ENCODE measurements at places on chromosomes 6 and 20. TPM values are rescaled to one million over a fixed set of nuclear protein-coding genes. Genes with fewer than 3 reads are reported as not detected.

- DNase-seq = no peak
Observed at GRCh38 chr20:33979094-33979493, 14.6 kb upstream of the RALY start.

DNA sequence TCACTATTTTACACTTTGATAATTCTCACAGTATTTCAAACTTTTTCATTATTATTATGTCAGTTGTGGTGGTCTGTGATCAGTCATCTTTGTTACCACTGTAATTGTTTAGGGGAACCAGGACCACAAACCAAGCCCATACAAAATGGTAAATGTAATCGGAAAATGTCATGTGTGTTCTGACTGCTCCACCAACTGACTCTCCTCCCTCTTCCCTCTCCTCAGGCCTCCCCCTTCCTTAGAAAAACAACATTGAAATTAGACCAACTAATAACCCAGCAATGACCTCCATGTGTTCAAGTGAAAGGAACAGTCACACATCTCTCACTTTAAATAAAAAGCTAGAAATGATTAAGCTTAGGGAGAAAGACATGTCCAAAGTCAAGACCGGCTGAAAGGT lies 63.8 kb downstream of the GMDS start:
- DNase-seq = no peak

- DNase-seq = no peak
Observed at GRCh38 chr6:116108836-116109235, 8.2 kb downstream of the NT5DC1 start.

DNA sequence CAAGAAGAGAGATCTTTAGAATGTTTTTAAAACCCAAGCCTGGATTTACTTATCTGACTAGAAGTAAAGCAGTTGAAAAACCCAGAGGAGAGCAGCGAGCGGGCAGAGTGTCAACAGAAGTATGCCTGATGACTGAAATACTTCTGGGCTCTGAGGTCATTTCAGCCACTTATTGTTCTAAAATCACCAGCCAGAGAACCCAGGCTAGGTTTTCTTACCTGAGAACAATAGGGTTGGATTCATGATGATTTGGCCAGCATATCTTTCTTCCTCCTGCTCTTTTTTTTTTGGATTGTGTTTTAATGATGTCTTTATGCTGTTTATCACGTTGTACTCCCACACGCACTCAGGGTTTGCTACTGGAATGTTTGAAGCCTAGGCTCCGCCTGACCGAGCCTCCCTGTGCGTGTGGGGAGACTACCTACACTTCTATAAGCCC lies 63.0 kb upstream of the KIF25 start:
- no peak for DNase-seq

- DNase-seq = no peak
Observed at GRCh38 chr6:107561306-107561705, 71.4 kb downstream of the SOBP start.

GRCh38 chr20:52461582-52461981 lies 270.0 kb upstream of the ZFP64 start:
- DNase-seq = no peak

DNA sequence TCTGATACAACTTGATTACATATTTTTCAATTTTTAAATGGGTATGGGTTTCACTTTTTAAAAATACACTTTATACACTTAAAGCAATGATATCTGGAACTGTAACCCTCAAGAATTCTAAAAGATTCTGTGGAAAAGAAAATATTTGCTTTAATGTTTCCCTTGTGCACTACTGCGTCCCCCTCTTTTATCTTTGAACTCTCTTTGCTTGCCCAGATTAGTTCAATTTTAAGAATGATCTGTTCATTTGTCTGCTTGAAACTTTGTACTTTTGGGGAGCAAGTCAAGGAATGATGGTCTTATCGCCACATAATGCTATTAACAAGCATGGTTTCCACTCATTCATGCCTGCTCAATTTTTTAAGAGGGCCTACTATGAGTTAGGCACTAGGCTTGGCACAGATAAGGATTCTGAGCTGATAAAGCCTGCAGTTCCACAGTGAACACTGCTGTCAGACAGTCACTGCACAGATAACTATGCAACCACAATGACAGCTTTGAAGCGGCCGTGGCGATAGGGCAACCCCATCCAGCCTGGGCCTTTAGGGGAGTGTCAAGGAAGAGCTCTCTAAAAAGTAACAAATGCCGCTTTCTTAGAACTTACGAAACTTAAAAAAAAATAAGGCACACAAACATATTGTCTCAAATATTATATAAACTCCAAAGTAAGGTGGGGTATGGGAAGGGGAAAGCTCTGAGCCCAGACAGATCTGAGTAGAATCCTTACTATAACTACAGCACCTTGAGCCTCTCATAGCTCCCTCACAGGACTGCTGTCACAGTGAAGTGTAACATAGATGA lies 29.7 kb downstream of the FYN start:
- no peak for DNase-seq

DNA sequence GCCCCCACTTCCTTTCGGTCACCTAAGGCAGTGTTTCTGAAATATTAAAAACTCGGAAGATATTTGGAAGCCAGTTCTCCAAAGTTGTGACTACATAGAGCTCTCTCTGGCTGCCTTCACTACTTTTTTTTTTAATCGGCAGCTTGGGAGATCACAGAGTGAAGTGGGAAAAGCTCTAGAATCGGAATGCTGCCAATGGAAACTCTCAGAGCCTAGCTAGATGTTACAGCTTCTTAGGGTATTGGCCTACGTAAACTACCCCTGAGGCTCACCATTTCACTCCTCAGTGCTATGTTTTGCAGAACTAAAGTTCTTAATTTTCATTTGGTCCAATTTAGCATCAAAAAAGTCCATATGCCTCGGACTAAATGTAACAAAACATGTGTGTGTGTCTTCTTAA lies 14.5 kb downstream of the SERPINB1 start:
- no peak for DNase-seq

GRCh38 chr20:52852714-52853113 lies 119.4 kb upstream of the TSHZ2 start:
- no peak for DNase-seq

- DNase-seq = no peak
Observed at GRCh38 chr6:36671687-36672375, 6.7 kb upstream of the CDKN1A start.

DNA sequence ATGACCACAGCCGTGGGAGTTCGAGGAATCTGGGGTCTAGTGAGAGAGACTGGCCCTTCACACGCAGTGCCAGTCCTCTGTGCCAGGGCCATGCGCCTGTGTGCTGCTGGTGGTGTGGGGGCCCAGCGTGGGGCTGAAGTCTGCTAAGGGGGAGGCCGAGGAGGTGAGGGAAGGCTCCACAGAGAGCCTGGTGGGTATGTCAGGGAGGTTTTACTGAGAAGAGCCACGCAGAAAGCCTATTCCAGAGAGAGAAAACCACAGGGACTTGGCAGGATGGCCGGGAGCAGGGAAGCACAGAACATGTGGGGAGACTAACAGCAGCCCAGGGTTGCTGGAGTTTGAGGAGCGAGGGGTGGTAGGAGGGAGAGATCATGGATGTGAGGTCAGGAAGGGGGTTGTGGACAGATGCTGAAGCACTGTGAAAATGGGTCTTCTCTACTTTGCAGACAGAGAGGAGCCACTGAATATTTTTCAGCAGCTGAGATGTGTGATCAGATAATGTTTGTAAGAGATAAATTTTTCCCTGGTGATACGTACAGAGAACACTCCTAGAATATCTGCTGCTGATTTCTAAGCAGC lies 35.3 kb downstream of the DUSP22 start:
- DNase-seq = no peak

GRCh38 chr20:32205110-32205842 lies 2.3 kb downstream of the PLAGL2 start:
- no peak for DNase-seq

- DNase-seq = no peak
Observed at GRCh38 chr20:48733296-48733790, 94.5 kb downstream of the PREX1 start.

- DNase-seq = no peak
Observed at GRCh38 chr20:1870792-1871550, 24.2 kb upstream of the SIRPA start.

DNA sequence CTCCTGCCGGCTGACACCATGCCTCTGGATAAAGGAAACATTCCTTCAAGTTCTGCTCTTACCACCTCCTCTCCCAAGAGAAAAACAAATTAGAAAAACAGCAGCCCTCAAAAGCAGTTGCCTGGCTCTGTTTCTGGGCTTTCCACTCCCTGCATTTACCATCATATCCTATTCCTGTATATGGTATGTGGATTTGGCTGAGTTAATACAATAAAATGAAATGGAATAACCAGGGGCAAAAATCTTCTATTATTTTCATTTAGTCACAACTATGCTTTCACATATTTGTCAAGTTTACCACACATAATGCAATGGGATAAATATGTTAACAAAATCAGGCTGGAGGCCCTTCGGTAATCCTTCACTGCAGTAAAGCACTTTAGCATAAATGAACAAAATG lies 34.3 kb downstream of the COL12A1 start:
- no peak for DNase-seq

DNA sequence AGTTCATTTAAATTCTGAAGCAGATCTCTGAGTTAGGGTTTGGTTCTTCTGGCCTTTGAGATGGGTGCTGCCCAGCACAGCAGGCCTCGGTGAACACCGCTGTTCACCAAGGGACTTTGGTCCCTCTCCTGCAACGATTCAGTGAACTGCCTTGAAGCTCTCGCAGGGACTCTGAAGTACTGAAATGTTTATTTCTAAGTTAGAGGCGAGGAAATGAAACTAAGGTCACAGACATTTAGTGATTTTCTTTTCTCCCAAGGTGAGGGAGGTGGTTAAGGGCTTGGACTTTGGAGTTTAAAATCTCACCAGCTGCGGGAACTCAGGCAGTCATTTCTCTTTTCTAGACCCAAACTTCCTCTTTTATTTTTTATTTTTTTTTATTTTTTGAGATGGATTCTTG lies 26.2 kb downstream of the E2F3 start:
- DNase-seq = peak; percentile 31

- no peak for DNase-seq
Observed at GRCh38 chr6:143264986-143265764, 185.3 kb downstream of the ADAT2 start.

DNA sequence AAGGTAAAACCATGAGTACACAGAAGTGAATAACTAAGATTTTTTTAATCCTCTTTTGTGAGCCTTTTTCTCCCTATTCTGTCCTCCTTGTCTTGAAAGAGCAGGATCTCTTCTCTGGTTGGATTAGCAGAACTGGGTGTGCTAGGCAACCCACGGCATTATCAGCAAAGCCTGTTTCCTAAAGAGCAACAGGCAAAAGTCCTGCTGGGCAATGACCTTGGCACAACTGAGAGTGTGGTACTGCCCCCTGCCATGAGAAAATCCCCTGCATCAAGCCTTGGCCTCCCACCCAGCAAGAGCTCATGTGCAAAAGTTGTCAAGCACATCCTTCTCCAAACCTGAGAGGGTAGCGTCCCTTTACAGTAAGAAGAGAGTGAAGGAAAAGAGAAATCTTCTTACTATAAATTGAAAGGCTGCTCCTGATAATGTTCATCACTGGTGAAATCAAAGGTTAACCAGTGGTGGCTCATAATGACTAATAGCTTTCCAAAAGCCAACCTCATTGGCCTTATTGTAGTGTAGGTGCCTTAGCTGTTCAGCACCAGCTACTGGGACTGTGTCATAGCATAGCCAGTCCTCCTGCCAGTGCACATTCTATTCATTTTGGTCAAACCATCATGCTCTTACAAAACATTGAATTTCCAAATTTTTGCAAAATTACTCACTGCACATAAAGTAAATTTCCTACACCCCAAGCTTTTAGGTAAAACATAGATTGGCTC lies 17.1 kb downstream of the KIF6 start:
- no peak for DNase-seq

GRCh38 chr20:10998476-10998875 lies 324.7 kb upstream of the JAG1 start:
- no peak for DNase-seq

GRCh38 chr6:52020945-52021570 lies 66.4 kb downstream of the PKHD1 start:
- no peak for DNase-seq

DNA sequence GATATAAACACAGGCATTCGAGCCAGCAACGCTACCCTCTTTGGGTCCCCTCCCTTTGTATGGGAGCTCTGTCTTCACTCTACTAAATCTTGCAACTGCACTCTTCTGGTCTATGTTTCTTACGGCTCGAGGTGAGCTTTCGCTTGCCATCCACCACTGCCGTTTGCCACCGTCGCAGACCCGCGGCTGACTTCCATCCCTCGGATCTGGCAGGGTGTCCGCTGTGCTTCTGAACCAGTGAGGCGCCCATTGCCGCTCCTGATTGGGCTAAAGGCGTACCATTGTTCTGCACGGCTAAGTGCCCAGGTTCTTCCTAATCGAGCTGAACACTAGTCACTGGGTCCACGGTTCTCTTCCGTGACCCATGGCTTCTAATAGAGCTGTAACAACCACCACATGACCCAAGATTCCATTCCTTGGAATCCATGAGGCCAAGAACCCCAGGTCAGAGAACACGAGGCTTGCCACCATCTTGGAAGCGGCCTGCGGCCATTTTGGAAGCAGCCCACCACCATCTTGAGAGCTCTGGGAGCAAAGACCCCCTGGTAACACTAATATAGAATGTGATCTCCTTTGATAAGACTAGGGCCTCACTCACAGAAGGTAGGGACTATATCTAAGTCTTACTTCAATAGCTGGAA lies 973 bp downstream of the UBD start:
- DNase-seq = no peak

HLA-DPA1 gene
- 618 TPM for total RNA-seq

GMPR gene
- total RNA-seq = 36.4 TPM

MRPL18 gene
- 29.4 TPM for total RNA-seq

FAM209B gene
- not detected for total RNA-seq

IFT52 gene
- total RNA-seq = 49.0 TPM

HCRTR2 gene
- not detected for total RNA-seq

Data from hematopoietic multipotent progenitor cell (in vitro differentiated cells).